Stimulated activated CD8-positive, alpha-beta memory T cell treated with anti-CD3 and anti-CD28 coated beads, Interleukin-4, amount 100 ng/mL, for 1 hour (primary cell): ENCODE measurements at places on chromosomes 2 and 18.

DNA sequence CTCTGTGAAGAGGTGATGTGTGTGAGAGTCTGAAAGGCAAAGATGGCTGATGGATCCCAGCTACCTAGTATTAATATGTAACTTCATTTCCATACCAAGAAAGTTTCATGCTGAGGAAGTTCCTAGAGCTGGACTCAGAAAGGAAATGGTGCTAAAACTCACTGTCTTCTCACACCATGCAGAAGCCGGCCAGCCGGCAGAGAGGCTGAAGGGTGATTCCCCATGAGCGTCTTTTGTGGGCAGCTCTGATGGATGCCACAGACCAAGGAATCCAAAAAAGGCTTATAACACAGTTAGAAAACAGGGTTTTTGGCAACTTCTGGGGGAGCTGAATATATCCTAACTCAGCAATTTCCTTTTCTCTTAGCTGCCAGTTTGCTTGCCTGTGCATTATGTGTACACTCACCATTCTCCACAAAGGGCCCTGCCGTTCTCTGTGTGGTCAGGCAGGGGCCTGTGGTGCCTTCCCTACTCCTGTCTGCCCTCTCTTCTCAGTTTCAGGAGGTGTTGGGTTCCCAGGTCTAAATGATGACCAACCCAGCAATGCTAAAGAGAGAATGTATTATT is 289.4 kb downstream of the MTX2 start:
- DNase-seq: no peak

GRCh38 chr2:62382122-62382521 is 123.9 kb downstream of the TMEM17 start:
- no peak for DNase-seq

- no peak for DNase-seq
These were observed 9.5 kb upstream of the FAM110C start for GRCh38 chr2:55587-56448.

- no peak for DNase-seq
These were observed 1.4 kb downstream of the ZBTB14 start for GRCh38 chr18:5294113-5294456.

DNA sequence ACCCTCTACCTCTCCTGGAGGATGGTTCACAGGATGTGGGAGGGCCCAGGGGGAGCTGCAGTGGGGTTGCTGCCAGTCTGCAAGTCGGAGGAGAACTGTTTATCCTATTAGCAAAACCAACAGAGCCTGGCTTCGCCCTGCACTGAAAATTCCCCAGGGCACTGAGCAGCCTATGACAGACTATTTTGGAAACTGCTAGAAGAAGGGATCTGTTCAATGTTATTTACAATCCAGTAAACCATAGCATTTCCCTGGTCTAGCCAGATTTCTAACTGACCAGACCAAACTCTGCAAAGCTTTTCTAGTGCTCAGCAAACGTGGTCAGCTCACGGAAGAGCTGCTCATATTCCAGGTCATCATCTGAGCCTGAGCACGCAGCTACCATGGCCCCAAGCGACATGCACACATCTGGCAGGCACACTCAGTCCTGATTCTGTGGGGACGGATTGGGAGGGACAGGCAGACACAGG is 64.8 kb upstream of the PID1 start:
- no peak for DNase-seq

- DNase-seq: no peak
These were observed 866.2 kb downstream of the CCDC85A start for GRCh38 chr2:57050007-57050406.

- no peak for DNase-seq
These were observed 664.8 kb downstream of the DCC start for GRCh38 chr18:53004798-53005197.

DNA sequence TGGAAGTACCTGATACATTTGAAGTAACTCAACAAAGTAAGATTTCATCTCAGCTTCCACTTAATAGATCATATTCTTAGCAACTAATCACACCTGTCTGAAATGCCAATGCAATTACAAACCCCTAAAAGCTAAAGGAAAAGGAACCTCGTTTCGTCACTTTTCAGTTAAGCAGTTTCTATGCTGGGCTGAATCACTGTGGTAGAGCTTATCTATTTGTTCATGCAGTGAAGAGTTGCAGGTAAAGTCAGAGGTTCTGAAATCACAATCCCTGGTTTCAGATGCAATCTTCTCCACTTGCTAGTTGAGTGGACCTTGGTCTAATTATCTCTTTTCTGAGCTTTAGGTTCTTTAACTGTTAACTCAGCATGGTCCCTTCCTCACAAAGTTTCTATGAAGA is 6.3 kb downstream of the HRH4 start:
- no peak for DNase-seq

GRCh38 chr2:132740081-132740720 is 70.2 kb upstream of the LYPD1 start:
- DNase-seq: no peak

DNA sequence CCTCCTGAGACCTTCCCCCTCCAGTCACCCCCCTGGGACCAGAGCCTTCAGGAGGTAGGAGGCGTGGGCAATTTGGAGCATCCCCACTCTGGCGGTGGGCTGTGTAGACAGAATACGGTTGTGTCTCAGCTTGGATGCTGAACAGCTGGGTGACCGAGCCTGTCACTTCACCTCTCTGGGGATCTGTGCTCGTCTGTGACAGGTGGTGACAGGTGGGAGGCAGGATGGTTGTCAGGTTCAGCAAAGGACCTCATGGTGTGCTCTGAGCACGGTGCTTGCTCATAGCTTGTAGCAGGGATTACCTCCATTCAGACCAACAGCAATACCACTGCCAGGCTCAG is 186.5 kb upstream of the HS6ST1 start:
- DNase-seq: no peak

DNA sequence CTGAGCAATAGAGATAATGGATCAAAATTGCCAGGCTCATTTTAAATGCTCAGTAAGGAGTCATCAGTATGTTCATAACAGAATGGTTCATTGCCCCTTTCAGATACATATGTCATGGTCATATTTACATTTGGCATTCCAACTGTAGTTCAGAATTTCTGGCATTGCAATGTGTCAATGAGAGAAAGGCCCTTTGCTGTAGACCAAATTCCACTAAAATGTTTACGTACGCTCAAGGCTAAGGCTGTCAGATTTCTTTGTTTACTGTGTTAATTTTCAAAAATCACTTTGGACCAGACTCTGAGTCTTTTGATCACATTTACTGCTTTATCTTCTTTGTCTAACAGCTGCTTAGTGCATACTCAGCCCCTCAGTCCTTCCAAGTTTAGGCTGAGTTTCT is 213.5 kb downstream of the PIK3C3 start:
- no peak for DNase-seq

DNA sequence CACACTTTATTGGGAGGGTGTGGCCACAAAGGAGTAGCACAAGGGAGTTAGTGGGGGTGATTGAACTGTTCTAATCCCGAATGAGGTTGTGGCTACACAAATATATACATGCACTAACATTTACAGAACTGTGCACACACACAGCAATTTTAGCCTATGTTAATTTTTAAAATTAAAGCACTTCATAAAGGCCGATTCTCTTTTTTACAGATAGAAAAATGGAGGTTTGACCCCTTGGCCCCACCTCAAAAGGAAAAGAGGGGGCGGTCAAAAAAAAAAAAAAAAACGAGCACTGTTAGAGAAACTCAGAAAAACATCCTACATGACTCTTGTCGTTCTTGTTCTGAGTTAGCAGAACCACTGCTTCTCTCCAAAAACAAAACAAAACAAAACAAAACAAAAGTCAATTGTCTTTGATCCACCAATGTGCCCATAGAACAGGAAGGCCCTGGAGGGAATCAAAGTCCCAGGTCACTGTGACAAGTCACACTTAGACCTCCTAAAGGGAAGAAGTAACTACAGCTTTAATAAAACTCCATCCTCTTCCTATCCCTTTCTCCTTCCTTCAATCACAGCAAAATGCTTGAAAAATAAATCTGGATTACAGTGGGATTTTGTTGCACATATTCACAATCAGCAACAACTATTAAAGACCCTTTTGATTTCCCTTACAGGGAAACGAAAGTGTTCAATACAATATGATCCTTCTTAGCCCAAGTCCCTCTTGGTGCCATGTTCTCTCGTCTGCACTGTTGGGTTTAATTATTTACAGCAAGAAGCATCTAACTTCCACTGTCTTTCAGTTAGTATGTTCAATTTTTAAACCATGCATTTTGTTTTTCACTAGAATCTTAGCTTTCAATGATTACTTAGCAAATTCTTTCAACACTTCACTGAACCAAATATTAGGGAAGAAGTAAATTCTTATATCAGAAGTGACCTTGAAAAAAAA is 16.6 kb downstream of the LRP2 start:
- DNase-seq: no peak

DNA sequence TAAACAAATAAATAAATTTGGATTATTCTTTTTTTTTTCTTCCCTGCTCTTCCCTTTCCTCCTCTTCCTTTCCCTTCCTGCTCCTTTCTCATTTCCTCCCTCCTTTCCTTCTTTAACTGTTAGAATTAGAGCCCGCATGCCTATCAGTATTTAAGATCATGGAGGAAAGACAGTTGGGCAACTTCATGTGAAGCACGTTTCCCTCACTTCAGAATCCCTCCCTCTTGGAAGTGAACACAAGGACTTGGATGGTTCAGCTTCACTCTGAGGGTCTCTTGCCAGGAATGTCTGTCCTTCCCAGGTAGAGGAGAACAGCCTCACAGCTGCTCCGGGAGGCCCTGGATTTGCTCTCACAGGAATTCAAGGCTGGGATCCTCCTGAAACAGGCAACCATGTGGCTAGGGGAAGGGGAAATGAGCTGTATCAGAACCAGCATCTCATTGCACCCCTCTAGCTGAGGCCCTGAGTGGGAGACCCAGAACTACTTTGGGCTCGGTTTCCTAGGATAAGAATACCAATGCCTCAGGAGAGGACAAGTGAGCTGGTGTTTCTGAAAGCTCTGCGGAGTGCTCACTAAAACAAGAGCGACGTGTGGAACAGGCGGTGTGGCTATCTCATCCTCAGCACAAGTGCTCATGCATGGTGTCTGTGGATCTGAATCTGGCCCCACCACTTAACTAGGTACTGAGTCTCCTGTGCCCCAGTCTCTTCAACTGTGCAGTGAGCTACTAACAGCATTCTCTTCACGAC is 230.5 kb downstream of the MYCN start:
- DNase-seq: no peak

GRCh38 chr2:19691892-19692291 is 209.9 kb downstream of the TTC32 start:
- DNase-seq: no peak

- DNase-seq: no peak
These were observed at the start of gene ST8SIA5 for GRCh38 chr18:46756559-46757201. TSS of gene ST8SIA5 (minus strand) at chr18:46757053. CDS start at chr18:46756508, 545 bp downstream.

GRCh38 chr2:118322406-118322805 is 234.1 kb downstream of the INSIG2 start:
- DNase-seq: no peak

DNA sequence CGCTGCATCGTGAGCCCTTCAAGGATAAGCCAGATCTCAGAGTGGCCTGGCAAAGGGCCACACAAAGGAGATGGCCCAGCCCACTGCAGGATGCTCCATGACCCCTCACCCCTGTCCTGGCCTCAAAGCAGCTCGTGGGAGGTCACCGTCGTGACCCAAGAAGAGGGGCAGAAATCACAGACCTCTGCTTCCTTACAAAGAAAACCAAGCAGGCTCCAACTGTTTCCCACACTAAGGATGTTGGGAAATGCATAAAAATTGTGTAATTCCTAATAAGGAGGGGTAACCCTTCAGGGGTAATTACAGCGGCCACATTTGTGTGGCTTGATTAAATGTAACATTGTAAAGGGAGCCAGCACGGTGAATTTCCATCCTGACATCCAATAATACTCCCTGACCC is 102.3 kb downstream of the BOD1L2 start:
- DNase-seq: no peak

GRCh38 chr18:44819944-44820510 is 139.3 kb downstream of the SETBP1 start:
- no peak for DNase-seq

DNA sequence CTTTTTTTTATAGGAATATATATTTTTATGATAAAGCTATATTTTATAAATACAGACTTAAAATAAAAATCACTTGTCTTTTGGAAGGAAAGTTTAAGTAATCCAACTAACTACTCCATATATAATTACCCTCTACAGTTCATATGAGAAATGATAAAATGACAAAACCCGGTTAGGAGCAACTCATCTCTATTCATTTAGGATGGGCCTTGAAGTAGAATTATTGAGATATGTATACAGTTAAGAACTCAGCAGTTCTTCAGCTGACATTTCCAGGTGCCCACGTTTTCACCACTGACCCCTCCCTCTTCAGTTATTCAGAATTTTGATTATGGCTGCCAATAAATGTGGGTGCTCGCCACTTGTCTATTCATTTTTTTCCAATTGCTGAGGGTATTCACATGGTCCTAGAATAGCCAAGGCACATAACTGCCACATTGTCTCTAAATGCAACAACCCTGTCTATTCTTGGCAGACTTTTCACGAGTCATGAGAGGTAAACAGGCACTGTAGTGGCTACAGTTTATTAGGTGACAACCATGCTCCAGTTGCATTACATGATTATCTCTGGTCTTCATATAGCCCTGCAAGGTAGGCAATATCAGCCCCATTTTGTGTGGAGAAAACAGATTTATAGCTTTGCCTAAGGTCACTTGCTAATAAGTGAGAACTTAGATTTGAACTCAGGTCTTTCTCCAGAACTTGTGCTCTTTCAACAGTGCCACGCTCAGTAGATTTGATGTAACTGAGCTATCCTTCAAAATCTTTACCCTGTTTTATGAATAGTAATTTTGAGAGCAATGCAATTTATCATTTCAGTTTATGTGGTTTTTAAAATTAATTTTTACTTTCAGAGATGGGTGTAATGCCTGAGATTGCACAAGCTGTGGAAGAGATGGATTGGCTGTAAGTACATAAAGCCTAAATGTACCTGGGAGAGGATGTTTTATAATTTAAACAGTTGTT is 2.9 kb downstream of the DDX1 start:
- DNase-seq: no peak

DNA sequence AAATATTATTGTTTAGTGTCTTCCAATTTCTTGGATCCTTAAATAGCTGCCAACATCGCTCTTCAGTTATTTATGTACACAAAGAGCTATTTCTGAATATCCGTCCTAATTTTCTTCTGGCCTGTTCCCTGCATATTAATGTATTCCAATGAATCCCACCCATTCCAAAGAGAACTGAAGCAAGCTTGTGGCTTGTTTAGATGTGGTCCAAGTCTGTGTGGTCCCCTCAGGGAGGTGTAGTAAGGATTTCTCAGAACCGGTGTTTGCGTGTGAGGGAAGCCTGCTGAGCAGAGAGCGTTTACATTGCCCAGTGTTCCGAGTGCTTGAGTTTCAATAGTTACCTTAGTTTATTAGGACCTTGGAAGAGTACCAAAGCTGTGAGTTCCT is 25.1 kb upstream of the IL1R1 start:
- no peak for DNase-seq

GRCh38 chr2:64262071-64262470 is 117.9 kb upstream of the PELI1 start:
- no peak for DNase-seq

- no peak for DNase-seq
These were observed 32.1 kb downstream of the PPM1B start for GRCh38 chr2:44200759-44201158.

GRCh38 chr2:68813596-68813995 is 57.6 kb downstream of the BMP10 start:
- DNase-seq: no peak

- no peak for DNase-seq
These were observed 21.9 kb upstream of the USP14 start for GRCh38 chr18:136433-136832.

GRCh38 chr2:148721520-148721931 is 77.0 kb downstream of the EPC2 start:
- DNase-seq: no peak
